ENCODE measurements at places on chromosomes 3 and 15. TPM values are rescaled to one million over a fixed set of nuclear protein-coding genes. Genes with fewer than 3 reads are reported as not detected.

GRCh38 chr3:131840156-131840797 lies 194.5 kb downstream of the CPNE4 start:
- no peak overlapping the region for H3K27ac ChIP-seq
- H3K27me3 ChIP-seq = no peaks in the 10 kb centered on the region
- H3K36me3 ChIP-seq = no peaks in the 10 kb centered on the region
- no peak overlapping the region for H3K4me3 ChIP-seq

GRCh38 chr15:48710952-48711495 lies 65.5 kb upstream of the FBN1 start:
- H3K4me3 ChIP-seq = no peak overlapping the region
- peaks cover 11% of the 10 kb centered on the region for H3K27me3 ChIP-seq
- H3K4me1 ChIP-seq = no peaks in the 10 kb centered on the region
- no peak overlapping the region for H3K27ac ChIP-seq
- DNase-seq = no peak
- peaks cover 13% of the 10 kb centered on the region for H3K36me3 ChIP-seq

DNA sequence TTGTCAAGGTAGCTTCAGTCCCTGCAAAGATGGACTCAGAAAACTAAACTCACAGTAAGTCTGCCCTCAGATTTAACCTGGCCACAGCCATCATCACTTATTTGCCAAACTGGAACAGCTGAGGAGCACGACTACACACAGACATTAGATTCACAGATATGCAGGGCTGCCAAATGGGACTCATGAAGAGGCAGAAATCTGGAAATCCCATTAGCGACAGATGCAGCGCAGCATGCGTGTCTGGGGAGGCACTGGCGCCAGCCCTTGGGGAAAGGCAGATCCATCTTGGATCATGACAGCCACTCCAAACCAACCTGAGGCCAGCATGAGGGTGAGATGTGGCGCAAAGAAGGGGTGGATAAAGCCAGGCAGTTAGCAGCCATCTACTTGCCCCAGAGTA lies 160.7 kb upstream of the TSC22D2 start:
- peaks cover 20% of the 10 kb centered on the region for H3K27me3 ChIP-seq
- H3K27ac ChIP-seq = no peak overlapping the region
- DNase-seq = no peak
- H3K36me3 ChIP-seq = no peaks in the 10 kb centered on the region
- no peak overlapping the region for H3K4me3 ChIP-seq
- H3K4me1 ChIP-seq = no peaks in the 10 kb centered on the region

GRCh38 chr3:54339608-54340007 lies 217.3 kb downstream of the CACNA2D3 start:
- no peaks in the 10 kb centered on the region for H3K4me1 ChIP-seq
- H3K27ac ChIP-seq = no peak overlapping the region
- H3K36me3 ChIP-seq = no peaks in the 10 kb centered on the region
- no peak for DNase-seq
- H3K4me3 ChIP-seq = no peak overlapping the region
- peaks cover 4% of the 10 kb centered on the region for H3K27me3 ChIP-seq

- H3K4me3 ChIP-seq = no peak overlapping the region
- no peaks in the 10 kb centered on the region for H3K36me3 ChIP-seq
- no peak overlapping the region for H3K27ac ChIP-seq
- H3K27me3 ChIP-seq = peaks cover 3% of the 10 kb centered on the region
- no peak for DNase-seq
Observed at GRCh38 chr3:29339016-29339833, 58.4 kb downstream of the RBMS3 start.

PPP2R3A gene
- total RNA-seq = 0.21 TPM

DNAH12 gene
- total RNA-seq = not detected

FANCD2OS gene
- total RNA-seq = not detected

Data from activated CD8-positive, alpha-beta T cell treated with anti-CD3 and anti-CD28 coated beads, Interleukin-2, amount 10 ng/mL, durations not matched to agents 7 days and 5 days (primary cell).